ENCODE measurements at places on chromosomes 2 and 18.

GRCh38 chr2:66753660-66754059 lies 318.7 kb downstream of the MEIS1 start:
- DNase-seq = no peak

DNA sequence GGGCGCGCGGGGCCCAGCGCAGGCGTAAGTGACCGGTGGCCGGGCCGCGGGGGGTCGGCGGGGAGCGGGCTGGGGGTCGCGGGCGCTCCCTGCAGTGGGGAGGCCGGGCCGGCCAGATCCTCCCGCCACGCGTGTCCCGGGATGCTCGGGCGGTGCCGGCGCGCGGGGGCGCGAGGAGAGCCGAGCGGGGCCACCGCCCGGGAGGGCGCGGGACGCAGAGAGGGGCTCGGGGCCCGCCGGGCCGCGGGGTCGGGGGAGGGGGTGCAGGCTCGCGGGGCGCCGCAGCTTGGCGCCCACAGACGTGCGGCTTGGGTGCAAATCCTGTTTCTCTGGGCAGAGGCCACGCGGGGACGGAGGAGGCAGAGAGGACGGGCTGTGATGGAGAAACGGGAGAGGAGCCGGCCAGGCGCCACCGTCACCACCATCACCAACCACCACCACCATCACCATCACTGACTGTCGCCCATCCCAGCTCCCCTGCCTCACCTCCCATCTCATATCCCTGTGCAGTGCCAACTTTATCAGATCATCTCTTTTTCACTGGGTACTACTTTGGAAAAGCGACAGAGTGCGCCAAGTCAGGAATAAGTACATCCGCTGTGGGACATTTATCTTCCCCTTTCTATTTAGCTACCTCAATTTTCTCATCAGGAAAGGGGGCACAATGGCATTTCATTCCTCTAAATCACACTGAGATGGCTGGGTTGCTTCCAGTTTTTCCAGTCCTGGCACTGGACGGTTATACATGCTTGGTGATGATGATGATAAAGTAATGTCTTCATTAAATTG lies 97.2 kb upstream of the GPR45 start:
- DNase-seq = no peak

DNA sequence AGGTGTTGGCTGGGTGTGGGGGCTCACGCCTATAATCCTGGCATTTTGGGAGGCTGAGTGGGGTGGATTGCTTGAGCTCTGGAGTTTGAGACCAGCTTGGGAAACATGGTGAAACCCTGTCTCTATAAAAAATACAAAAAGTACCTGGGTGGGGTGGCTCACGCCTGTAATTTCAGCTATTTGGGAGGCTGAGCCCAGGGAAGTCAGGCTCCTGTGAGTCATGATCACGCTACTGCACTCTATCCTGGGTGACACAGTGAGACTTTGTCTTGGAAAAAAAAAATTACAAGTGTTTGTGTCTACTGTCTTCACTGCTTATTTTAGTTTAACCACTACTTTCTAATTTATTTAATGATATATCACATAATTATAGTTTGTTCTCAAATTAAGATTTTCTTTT lies 62.7 kb upstream of the DOCK10 start:
- DNase-seq = no peak

GRCh38 chr2:232697807-232698110 lies 628 bp downstream of the GIGYF2 start:
- no peak for DNase-seq

DNA sequence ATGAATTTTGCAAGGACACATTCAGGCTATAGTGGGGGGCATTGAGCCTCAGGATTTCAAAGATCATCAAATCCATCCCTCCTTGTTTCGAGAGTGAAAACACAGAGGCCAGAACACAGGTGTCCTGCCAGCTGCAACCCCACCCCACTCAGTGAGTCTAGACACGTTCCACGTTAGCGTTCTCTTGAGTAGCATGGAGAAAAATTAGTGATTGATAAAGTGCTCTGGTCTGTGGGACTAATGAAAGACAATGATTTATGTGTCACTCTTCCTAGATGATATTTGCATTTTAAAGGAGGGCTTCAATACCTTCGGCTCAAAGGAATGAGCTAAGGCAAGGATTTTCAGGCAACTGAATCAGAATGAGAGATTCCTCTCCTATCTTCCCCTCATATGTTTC lies 43.8 kb downstream of the SLC4A3 start:
- DNase-seq = no peak

GRCh38 chr2:224832207-224832606 lies 116.0 kb upstream of the CCDC195 start:
- no peak for DNase-seq

DNA sequence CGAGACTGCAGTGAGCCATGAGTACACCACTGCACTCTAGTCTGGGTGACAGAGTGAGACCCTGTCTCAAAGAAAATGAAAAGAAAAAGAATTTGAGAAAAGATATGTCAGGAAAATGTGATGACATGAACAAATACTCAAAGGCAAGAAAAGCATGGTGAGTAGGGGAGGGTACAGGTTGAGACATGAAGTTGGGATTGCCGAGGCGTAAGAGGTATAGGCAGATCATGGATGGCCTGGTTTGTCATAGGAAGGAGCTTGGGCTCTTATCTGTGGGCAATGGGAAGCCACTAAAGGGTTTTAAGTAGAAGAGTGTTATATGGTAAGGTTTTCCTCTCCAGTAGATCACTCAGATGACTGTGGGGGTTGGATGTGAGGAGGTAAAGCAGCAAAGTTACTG lies 32.3 kb downstream of the SPAST start:
- no peak for DNase-seq

All from amygdala (tissue), 56 donors.